DND-41 (cell line): ENCODE measurements at places on chromosomes 2 and 18.

GRCh38 chr2:151052850-151053660, 208.6 kb downstream of the RBM43 start:
- no peak for DNase-seq

- no peak for DNase-seq
Measured at GRCh38 chr2:145652036-145652435, 1132.1 kb upstream of the ZEB2 start.

- no peak for DNase-seq
Measured at GRCh38 chr2:56582570-56582969, 398.8 kb downstream of the CCDC85A start.

DNA sequence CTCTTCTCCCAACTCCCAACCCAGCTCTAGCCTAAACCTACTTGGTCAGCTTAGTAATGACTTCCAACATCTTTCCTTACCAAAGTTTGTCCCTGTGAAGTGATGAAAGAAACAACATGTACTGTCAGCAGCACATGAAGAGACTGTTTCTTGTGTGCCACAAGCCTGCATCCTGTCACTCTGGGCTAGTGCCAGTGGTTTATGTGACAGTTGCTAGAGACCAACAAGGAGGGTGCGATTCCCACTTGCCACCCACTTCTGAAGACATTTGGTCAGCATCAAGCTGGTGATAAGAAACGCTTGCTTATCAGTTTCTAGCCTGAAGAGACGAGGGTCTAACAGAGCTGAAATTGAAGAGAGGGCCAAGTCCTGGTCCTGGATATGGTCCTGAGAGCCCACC, 132.6 kb downstream of the COL4A4 start:
- peak; percentile 6 for DNase-seq

DNA sequence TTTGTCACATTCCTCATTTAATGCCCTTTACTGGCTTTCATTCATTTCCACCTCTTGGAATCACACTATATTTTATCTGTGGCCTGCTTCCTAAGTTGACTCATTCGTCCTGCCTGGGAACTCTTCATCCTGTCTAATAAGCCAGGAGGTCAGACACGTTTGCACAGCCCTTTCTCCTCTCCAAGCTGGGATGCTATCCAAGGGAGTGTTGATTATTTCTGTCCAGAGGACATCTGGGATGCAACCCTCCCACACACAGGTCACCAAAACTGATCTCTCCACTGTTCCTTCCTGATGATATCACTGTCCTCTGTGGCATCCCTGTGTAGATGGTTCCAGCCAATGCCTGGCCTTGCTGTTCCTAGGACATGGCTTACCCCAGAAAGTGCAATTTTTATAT, 79.8 kb upstream of the NOSTRIN start:
- no peak for DNase-seq

DNA sequence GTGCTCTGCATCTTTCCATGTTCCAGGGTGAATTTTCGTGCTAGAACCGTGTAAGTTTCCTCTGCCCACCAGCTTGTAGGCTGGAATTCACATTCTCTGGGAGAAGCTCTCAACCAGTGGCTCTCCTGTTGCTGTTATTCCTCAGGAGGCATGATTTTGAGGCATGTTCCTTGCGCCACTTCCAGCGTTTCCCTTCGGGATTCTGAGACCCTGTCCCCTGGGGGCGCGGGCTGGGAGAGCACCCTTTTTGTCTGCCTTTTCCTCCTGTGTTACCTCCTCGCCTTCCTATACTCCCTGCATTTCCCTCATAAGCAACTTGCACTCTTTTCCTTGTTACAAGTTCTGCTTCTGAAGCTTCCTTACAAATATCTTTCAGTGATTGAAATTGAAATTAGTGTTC, 156.4 kb downstream of the PTPRM start:
- no peak for DNase-seq

GRCh38 chr2:11040992-11041391, 114.3 kb upstream of the SLC66A3 start:
- no peak for DNase-seq

DNA sequence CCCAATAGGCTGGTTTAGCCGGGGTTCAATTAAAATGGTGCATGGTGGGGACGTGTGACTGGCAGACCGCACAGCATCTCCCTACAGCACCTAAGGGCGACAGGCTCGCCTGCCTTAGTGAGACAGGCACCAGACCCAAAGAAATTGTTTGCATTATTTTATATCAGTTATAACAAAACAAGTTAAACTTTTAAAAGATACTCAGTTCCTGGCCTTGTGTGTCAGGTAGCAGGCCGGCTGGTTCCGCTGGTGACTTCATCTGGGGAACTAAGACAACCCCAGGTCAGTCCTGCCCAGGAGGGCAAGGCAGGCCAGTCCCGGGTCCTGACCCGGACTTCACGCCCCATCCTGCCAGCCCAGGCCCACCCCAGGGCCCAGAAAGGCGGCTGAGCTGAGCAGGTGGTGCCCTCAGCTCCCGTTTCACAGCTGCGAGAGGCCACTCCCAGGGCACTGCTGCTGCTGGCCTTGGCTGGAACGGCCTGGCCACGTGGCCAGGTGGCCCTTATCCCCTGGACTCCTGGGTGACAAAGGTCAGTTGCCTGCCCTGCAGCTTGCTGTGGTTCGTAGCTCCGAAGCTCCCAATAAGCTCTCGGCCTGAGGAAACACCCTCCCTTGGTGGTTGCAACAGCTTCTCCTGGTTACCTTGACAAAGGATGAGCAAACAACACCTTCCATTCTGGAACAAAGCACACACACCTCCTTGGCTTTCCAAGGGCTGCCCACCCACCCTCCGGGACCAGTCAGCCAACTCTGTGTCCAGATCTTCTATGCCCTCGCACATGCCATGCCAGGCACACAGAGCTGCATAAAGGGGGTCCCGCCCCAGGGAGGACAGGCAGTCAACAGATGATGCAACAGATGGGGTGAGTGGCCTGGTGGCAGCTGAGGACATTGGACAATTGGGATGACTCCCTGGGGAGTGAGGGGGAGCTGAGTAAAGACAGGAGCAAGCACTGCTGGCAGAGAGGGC, 11.3 kb upstream of the AGXT start:
- DNase-seq, result no peak

- no peak for DNase-seq
Measured at GRCh38 chr2:235858881-235859280, 309.3 kb downstream of the GBX2 start.

DNA sequence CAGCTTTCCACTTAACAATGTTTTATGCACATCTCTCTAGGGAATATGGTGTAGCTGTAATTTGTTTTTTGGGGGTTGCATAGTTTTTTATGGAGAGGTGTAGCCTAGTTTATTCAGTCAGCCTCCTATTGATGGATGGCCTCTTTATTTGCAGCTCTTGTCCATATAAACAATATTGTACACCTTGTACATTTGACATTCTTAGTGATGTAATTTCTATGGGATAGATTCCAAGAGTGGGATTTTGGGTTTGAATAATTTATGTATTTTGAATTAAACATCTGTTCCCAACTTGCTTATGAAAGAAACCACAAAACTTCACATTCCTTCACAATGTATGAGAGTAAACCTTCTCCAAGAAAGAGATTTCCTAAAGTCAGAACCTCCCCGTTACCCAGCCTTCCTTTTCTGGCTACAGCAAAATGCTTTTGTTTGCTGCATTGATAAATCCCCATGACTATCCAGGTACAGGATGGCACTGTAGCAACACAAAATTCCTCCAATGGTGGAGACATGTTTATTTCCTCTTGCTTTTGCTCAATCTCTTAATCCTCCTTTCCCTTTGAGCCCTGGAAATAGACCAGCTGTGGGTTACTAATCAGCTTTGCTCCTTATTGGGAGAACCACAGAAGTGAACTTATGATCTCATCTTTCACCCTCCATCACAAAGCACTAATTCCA, 58.4 kb upstream of the GALR1 start:
- DNase-seq, result no peak

DNA sequence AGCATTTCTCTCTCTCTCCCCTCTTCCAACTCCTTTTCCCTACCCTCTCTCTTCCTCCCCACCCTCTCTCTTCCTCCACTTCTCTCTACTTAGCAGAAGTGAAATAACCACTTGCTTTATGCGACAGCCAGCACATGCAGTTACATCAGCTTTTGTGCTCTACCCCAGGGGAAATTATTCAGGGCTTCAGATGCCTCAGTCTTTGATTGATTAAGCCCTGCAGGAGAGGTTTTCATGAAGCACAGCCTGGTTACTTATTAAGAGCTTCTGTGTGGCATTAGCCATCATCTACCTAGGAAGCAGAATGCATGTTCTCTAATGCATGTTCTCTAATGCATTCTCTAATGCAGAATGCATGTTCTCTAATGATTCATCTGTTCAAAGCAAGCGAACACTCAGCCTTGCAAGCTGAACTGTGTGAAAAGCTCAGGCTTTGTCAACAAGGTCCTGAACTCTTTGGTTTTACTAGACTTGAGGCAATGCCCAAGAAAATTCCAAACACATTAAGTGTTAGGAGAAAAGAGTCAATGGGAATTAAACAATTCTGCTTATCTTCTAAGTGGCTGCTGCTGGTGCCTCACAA, 56.1 kb downstream of the LHCGR start:
- DNase-seq, result no peak

GRCh38 chr2:2557475-2557874, 226.4 kb upstream of the MYT1L start:
- no peak for DNase-seq

DNA sequence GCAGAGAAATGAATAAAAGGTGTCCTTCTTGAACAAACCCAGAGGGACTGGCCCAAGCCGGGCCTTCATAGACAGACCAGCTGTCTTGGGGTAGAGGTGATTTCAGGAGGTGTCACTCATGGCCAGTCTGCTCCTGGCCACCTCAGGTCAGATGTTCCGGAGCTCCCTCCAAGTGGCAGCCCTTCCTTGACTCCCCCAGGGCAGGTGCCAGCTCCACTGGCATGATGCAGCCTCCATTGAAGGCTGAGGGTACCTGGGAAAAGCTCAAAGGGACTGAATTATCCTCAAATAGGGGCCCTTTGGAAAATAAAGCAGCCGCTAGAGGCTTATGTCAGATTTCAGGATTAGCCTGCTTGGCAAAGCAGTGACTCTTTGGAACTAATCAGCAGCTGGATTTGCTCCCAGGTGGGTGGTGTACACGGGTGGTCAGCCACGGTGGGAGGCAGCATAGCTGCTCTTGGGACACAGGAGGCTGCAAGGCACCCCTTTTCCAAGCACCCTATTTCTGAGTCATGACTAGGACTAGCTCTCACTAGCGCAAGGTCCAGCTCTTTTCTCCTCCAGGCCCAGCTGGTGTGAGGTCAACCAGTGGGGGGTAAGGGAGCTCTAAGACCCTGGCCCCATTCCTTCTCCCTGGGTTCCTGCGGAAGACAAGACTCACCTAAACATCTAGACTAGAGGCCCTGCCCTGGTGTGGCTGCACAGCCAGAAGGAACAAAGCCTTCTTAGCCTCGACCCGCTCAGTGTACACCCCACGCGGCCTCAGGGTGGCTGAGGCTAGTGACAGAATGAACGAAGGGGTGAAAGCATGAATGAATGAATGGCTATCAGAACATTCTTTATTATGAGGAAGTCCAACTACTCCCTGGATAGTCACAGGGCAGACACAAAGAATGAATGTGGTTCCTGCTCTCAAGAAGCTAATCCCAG, 29.3 kb downstream of the HS1BP3 start:
- DNase-seq, result no peak

DNA sequence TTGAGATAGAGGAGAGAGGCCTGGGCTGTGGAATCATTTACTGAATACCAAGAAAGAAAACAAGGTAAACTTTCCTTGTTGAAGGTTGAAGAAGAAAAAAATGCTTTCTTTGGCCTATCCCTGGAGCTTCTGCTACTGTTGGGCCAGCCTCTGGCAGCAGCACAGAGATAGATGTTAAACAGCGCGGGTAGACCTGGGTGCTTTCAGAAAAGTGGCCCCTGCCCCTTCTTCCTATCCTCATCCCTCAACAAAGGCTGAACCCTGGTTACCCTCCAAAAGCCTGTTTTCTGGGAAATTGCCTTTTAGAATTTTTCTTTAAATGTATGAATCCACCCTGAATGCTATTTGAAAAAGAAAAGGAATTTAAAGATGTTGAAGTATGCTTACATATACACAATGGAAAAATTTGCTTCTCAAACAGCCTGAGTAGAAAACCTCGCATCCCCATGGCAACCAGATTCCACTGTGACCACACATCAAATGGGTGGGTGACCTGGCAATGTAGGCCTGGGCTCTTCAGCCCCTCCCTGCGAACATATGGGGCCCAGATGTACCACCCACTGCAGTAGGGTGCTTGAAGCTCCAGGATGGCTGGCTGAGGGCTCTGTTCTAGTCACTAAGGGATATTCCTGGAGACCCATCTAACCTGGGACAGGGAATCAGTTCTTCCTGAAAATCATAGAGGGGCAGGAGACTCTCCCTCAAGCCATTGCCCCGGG, 23.4 kb upstream of the CHRNA1 start:
- DNase-seq, result no peak

DNA sequence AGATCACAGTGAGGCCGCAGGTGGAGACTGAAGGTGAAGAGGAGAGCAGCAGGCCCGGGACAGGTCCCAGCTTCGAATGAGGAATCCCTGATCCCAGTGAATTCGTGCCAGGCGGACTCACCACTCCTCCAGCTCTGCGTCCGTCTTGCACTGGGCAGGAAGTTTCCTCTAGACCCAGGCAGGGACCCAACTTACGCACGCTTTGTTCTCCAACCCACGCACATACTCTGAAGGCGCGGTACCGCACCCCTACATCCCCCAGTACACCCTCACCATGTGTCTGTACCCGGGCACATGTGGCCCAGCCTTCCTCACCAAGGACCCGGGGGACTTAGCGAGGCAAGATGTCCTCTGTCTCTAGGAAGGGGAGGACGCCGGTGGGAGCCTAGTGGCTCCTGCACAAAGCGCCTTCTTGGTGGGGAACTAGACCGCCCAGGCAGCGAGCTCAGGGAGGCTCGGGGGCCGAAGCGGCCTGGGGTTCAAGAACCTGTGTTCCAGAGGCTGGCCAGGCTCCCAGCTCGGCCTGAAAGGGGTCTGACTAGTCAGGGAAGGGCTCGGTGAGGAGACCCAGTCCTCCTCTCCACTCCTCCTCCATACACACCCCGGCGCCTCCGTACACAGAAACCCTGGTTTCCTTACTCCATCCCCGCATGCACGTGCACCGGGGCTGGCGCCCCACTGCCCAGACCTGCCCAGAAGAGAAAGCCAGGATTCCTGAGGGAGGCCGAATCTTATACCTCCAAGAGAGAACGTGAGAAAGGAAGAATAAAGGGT, 38.3 kb upstream of the ATP6V1B1 start:
- DNase-seq, result no peak

GRCh38 chr2:128250229-128251025, 68.2 kb downstream of the HS6ST1 start:
- DNase-seq, result no peak

- DNase-seq, result no peak
Measured at GRCh38 chr2:240648650-240649275, 23.5 kb downstream of the GPR35 start.

DNA sequence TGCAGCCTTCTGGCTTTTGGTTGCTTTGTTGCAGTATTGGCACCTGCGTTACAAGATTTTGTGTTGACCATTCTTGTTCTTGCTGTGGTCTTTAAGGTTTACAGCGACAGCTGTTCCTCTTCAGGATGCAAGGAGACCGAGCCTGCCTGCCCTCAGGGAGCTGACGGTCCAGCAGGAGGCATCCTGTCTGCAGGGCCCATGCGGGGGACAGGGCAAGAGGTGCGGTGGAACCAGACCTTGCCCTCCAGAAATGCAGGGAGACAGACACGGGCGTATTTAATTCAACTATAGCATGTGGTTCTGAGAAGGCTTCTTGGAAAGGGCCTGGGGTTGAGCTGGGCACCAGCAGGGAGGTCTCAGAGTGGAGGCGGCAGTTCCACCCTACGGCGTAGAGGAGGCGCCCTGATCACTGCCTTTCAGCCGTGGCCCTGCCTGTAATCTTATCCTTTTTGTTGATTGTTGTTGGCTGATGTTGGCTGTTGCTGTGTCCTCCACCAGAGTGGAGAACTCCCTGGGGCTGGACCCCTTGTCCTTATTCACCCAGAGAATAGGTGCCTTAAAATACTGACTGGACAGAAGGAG, 71.7 kb downstream of the HPCAL1 start:
- DNase-seq, result no peak
